ENCODE measurements at places on chromosomes 3 and 15.

- no peak for DNase-seq
Observed at GRCh38 chr3:55631766-55632331, 144.7 kb upstream of the WNT5A start.

GRCh38 chr15:77944002-77944867 is 133.3 kb downstream of the TBC1D2B start:
- DNase-seq = peak; percentile 13

DNA sequence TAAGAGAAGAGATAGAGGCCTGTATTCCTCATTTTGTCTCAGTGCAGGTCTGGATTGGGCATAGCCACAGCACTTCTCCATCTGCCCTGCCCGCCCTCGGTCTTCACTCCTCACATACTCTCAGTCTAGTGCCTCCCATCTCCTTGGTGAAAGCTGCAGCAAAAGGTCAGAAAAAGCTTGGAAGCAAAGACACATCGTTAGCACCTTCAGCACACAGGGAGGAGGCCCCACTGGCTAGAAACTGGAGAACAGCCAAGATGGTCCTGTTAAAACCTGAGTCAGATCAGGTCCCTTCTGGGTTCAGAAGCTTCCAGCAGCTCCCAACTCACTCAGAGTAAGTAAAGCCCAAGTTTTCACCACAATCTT is 1.6 kb upstream of the KLF15 start:
- no peak for DNase-seq

GRCh38 chr3:12870942-12871341 is 29.6 kb upstream of the RPL32 start:
- DNase-seq = no peak

GRCh38 chr3:124119056-124119716 is 127.3 kb upstream of the ROPN1 start:
- no peak for DNase-seq

- DNase-seq = no peak
Observed at GRCh38 chr3:52323526-52324295, 7.6 kb downstream of the DNAH1 start.

DNA sequence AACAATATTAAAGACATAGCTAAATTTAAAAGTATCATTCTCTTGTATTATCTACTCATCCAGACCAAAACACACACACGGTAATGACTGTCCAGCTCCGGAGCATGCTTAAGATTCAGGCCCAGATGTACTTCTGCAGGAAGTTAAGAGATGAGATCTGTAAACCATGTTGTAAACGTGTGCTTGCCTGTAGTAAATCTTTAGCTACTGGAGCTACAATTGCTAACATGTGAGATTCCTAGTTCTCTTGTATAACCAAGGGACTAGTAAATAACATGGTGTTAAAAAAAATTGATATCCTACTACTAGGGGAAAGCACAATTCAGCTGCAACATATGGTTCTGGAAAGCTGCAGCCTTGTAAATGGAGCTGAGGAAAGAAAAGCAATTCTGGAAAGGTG is 651.7 kb upstream of the CCDC54 start:
- DNase-seq = no peak

DNA sequence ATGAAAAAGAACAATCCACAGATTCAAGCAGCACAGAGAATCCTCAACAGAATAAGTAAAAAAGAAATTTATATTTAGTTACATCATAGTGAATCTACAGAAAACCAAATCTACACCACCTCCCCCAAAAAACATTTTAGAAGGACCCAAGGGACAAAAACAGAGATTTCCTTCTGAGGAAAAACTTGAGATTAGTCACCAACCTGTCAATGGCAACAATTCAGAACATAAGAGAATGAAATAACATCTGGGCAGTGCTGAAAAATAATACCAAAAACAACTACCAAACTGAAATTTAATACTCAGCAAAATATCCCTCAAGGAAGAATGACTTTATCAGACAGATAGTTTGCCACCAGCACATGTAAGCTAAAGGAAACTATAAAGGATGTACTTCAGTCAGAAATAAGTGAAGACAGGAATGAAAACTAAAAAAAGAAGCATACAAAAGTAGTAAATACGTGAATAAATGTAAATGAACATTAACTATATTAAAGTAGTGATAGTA is 260.7 kb downstream of the ULK4 start:
- no peak for DNase-seq

DNA sequence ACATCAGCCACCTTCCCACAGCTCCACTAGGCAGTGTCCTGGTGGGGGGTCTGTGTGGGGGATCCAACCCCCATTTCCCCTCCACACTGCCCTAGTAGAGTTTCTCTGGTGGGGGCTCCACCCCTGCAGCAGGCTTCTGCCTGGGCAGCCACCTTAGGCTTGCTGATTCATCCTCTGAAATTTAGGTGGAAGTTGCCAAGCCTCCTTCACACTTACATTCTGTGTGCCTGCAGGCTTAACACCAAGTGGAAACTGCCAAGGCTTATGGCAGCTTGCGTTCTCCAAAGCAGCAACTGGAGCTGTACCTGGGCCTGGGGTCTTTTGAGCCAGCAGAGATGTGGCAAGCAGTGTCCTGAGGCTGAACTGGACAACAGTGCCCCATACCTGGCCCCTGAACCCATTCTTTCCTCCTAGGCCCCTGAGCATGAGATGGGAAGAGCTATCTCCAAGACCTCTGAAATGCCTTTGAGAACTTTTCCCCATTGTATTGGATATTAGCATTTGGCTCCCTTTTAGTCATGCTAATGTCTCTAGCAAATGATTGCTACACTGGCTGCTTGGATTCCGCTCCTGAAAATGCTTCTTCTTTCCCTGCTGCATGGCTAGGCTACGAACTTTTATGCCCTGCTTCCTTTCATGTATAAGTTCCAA is 32.5 kb downstream of the CPN2 start:
- DNase-seq = no peak

DNA sequence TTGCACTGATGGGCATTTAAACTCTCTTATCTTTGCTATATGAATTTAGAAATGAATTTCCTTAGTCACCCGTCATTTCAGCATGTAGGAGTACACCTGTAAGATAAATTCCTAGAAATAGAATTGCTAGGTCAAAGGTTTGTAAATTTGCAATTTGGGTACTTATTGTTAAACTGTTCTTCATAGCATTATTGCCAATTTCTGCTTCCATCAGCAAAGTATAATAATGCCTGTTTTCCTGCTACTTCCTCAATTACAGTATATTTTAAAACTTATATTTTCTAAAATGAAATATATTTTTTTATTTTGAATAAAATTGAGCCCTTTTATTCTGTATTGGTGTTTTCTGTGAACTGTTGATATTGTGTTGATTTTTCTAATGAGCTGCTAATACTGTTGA is 16.3 kb upstream of the MCF2L2 start:
- no peak for DNase-seq

DNA sequence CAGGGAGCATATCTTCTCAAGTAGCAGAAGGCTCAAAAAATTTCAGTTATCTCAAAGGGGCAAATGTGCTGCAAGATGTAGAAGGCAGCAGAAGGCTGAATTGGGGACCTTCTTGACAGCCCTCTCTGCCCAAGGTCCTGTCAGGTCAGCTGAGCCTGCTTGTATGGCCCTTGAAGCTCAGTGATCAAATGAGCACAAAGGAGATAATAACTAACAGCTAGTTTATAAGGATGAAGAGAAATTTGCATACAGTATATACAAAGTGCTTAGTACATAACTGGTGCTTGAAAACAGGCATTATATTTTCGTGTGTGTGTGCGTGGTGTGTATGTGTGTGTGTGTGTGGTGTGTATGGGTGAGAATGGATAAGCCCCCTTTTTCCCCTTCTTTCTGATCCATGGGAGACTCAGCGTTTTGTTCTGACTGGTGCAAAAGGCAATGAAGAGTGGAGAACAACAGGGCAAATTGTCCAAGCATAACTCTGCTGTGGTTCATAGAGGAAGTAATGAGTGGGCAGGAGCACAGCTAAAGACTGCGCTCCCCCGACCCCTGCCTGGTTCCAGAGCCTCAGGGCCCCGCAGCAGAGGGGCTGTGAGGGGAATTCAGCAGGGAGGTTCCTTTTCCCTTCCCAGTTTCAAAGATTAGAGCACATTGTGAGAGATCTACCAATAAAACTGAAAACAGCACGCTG is 356.8 kb upstream of the NR2F2 start:
- DNase-seq = no peak

- DNase-seq = no peak
Observed at GRCh38 chr3:152706991-152707713, 127.8 kb upstream of the P2RY1 start.

DNA sequence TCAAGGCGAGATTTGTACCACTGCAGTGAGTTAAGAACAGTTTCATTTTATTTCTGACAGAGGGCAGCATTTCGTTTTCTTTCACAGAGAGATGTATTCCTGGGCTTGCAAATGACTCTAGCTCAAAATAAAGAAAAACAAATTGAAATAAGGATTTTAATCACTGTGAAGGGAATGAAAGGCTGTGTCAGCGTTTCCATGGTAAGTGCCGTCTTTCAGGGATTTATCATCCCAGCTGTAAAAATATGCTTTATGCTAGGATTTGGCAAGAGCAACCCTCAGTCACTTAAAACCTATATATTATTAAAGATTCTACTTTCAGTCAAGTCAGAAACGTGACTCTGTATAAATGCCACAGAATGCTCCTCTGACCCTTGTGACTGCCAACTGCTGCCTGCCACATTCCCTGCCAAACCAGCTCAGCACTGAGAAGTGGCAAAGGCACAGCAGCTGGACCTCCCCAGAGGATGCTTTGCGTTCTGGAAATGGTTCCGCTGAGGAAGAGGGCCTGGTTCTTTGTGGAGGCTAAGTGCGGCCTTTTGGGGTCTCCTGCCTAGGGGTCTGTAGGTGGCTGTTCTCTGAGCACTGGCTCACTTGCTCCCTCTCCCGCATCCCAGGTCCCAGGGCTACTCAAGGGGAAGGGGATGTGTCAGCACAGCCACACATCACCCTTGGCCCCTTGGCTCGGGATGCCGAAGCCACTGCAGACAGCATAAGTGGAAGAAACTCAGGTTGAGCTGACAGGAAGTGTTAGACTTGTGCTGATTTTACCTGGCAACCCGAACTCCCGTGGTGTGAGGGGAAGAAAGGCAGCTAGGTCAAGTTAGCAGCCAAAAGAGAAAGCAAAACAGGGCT is 56.6 kb upstream of the POMGNT2 start:
- DNase-seq = peak; percentile 26

GRCh38 chr3:110614186-110614585 is 457.4 kb upstream of the NECTIN3 start:
- no peak for DNase-seq

- DNase-seq = peak; percentile 69
Observed at GRCh38 chr15:40782609-40783227, 12.9 kb downstream of the C15orf62 start.

DNA sequence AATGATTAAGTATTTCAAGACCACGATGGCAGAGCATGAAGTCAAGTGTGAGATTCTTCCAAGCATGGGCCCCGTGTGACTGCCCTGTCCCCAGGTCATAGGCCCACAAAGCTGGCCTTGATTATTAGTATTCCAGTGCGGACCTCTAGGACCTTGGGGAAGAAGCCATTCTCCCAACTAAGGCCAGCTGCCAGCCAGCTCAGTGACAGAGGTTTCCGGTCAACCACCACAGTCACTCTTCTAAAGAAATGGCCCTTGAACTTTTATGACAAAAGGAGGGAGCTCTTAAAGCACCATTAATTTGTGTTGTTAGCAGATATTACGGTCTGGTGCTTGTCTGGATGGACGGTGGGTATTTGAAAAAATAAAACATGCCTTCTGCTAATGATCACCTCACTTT is 28.0 kb downstream of the FAM3D start:
- no peak for DNase-seq

- DNase-seq = no peak
Observed at GRCh38 chr3:195238586-195239118, 32.3 kb downstream of the XXYLT1 start.

- no peak for DNase-seq
Observed at GRCh38 chr15:99863550-99864198, 130.4 kb upstream of the LYSMD4 start.

DNA sequence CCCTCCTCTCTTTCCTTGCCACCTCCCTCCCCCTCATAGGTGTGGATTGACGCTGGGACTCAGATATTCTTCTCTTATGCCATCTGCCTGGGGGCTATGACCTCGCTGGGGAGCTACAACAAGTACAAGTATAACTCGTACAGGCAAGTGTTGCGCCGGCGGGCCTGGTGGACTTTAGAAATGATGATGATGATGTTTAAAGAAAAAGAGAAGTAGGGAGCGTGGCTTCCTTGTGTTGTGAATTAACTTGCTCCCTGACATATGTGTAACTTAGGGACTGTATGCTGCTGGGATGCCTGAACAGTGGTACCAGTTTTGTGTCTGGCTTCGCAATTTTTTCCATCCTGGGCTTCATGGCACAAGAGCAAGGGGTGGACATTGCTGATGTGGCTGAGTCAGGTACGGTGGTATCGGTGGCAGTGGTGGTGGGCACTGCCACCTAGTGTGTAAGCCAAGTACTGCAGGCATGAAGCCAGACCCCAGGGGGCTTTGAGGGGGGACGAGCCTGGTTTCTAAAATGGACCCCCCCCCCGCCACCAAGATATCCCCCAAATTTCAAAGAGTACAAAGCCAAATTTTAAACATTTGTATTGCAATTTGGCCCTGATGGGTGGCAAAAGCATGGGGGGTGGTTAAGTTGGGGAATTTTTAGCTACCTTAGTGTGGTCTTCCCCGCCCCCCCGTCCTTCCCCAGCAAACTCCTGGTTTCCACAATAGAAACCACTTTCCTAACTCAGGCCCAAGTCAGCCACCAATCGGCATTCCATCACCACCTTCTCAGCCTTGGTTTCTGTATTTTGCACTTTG is 65.6 kb downstream of the SLC6A6 start:
- peak; percentile 46 for DNase-seq

DNA sequence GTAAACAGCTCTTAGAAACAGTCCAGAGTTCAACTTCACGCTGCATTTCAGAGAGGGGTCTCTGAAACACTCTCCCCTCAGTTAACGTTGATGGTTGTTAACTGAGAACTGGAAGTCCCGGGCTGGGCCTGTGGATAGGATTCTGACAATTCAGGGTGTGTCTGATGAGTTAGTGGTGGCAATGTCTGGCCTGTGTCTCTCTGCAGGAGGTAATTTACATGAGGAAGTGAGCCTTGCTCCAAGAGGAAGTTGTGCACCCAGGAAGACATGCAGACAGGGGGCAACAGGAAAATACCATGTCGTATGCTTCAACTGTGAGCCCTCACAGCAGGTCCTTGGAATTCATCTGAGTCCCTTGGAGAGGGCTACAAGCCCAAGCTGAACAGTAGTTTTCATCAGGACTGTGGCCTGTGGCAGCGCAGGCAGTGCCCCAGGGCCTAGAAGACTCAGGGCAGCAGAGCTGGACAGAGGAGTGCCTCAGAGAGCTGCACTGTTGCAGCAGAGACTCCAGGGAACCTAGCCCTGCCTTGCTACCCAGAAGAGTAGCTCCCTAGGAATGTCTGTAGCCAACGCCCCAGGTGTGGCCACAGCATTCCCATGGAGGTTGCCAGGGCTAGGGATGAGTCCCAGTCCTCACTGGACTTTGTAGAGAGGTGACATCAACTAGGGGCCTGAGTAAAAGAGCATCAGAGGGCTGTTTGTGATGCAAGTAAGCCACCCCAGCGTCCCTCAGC is 104.6 kb upstream of the SELENOK start:
- DNase-seq = no peak

- no peak for DNase-seq
Observed at GRCh38 chr15:33200903-33201302, 6.4 kb upstream of the FMN1 start.

Data from T-helper 9 cell (primary cell).